ENCODE measurements at places on chromosomes 5 and 9.

- DNase-seq, result no peak
Observed at GRCh38 chr5:31962351-31962751, 211.8 kb downstream of the GOLPH3 start.

GRCh38 chr9:137315581-137316011, 13.5 kb upstream of the NRARP start:
- no peak for DNase-seq

GRCh38 chr9:124818431-124819281, 34.6 kb upstream of the WDR38 start:
- no peak for DNase-seq

DNA sequence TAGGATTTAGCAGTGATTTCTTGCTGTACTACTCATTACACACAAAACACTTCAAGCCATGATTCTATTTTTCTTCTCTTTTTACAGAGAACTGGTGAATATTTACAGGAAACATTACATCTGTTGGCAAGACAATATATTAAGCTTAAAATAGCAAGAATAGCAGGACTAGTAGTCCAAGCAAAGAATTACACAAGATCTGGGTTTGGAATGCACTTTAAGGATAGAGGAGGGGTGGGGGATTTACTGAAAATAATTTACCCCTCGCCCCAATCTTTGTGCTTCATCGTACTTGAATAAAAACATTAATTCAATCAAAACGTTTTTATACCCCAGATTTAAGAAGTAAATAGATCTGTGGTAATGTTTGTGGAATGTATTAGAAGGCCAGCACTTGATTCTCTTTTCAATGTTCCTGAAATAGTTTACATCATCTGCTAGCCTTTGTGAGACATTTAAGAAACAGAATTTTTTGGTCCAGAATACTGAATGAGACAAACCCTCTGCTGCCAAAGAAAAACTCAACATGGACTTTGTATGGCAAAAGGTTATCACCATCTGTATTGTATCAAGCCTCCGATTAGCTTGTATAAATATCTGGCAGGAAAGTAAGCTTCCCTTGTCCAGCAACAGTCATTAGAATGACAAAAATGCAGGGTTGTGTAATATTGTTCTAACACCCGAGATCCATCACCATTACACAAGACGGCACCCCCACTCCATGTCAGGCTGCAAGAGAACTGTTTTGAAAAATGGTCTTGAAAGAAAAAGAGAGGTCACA, 23.8 kb downstream of the SVEP1 start:
- no peak for DNase-seq

GRCh38 chr9:133839822-133840329, 101.7 kb upstream of the SARDH start:
- DNase-seq, result no peak

Data from NCI-H1694 (cell line).